ENCODE measurements at places on chromosomes 7 and 10.
A peak's percentile ranks its signal among the peaks of the same experiment; 100 is the strongest.

- no peak for DNase-seq
Observed at GRCh38 chr10:1359626-1359955, 303.4 kb downstream of the WDR37 start.

DNA sequence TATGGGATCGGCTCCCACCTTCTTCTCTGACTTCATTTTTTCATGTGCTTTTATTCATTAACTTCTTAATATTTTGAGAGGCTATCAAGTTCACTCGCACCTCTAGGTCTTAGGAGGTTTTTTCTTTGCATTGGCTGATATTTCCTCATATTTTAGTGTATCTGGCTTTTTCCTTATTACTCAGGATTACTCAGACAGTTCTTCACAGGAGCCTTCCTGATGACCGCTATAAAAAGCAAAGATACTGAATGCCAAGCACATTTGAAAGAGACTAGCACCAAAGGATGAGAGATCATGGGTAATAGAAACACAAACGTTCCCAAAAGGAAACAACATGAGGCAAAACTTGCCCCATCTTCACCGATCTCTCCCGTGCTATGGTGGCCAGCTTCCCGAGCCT is 409.2 kb upstream of the KLF6 start:
- no peak for DNase-seq

DNA sequence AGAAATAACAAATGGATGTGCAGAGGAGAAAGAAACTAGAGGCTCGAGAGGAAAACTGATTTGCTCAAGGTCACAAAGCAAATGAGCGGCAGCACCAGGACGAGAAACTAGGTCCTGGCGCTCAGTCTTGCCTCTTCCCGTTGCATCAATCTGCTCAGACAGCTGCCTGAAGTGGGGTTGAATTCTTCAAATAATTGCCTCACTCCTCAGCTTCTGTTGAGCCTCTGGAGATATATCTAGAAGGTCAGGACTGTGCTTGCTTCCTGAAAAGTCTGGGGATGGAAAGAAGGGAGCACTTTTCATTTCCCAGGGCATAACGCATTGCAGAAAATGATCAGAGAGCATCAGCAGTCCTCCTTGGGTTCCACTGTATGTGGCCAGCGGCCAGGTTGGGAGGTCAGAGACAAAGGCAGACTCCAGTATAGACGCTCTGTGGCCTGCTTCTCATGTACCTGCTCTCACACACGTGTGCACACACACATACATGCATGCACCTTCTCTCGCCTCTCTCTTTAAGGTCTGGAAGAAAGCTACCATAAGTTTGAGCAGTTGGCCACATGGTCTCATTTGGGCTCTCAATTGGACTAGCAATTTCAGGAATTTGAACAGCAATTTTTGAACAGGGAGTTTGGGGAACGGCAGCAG is 83.7 kb upstream of the DUSP5 start:
- no peak for DNase-seq

GRCh38 chr10:115093776-115094408 is 727 bp downstream of the ATRNL1 start:
- no peak for DNase-seq

DNA sequence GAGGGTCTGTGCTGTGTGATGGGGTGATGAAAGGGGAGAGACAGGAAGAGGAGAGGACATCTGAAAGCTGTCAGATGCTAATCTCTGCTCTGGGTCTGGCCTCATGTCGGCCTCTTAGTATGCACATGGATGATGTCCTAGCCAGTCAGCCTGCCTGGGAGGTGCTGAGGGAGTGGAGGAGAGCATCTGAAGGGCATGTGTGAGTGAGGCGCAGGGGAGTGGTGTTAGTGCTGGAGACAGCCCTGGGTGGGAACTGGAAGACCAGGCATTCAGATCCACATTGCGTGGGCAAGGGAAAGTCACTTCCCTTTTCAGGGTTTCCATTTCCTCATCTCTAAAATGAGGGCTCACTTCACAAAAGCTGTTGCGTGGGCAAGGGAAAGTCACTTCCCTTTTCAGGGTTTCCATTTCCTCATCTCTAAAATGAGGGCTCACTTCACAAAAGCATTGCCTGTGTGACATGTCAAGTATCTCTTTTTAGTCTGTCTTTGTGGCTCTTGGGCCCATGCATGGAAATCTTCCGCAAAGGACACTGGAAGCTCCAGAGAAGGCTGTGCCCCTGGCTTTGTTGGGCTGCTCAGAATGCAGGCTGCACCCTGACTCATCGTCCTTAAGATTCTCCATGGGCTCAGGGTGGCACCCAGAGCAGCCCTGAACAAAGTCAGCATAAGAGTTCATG is 10.0 kb downstream of the SFTPD start:
- peak; percentile 37 for DNase-seq

DNA sequence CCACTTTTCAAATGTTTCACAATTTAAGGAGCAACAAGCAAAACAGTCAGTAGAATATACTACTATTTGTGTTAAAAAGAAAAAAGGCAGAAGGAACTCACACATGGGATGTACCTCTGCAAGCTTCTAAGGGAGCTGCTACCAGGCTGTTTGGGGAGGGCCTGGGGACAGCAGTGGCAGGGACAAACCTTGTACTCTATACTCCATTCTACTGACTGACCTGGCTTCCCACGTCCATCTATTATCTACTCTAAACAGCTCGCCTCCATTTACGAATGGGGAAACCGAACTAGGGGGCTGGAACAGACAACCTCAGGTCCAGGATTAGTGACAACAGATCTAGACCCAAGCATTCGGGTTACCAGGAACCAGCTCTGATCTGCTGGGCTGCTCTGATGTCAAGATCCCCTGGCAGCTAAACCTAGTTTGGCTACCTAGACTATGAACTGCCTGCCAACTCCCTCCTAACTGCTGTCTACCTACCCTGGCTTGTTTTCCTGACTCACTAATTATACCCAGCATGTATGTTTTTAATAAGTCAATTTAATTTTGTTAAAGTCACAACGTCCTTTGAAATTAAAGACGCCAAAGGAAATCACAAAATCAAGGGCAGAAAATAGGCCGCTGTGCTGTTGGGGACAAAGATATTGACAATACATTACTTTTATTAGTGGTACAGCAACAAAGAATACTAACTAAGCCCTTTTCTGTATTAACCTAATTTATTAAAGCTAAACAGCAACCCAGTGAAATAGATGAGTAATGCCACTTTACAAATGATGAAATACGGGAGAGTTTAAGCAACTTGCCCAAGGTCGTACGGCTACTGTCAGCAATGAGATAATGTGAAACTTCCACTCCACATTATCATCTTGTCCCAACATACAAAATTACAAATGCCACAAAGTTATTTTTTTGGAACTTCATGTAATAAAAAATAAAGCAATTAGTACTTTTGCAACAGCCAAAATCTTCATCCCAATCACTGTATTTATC is 5.3 kb downstream of the PSAP start:
- no peak for DNase-seq
